ENCODE measurements at places on chromosomes 3 and 15. TPM values are rescaled to one million over a fixed set of nuclear protein-coding genes. Genes with fewer than 3 reads are reported as not detected.

DNA sequence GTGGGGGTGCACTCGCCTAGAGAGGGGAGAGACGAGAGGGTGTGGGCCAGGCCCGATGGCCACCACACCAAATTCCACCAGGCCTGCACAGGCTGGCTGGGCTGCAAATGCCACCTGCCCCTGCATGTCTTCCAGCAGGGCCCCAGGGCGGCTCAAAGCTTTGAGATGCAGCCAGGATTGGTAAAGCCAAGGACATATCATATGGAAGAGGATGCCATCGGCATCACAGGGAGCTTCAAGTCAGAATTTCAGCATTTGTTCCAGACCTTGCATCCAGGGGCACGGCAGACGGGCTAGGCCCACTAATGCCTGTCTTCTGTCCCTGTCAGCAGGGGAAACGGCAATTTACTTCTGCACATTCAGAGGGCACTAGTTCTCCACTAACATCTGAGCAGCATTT lies 97.8 kb downstream of the NUP210 start:
- no peak for DNase-seq

- DNase-seq: peak; percentile 69
Observed at GRCh38 chr15:67127965-67128364, 62.6 kb downstream of the SMAD3 start.

DNA sequence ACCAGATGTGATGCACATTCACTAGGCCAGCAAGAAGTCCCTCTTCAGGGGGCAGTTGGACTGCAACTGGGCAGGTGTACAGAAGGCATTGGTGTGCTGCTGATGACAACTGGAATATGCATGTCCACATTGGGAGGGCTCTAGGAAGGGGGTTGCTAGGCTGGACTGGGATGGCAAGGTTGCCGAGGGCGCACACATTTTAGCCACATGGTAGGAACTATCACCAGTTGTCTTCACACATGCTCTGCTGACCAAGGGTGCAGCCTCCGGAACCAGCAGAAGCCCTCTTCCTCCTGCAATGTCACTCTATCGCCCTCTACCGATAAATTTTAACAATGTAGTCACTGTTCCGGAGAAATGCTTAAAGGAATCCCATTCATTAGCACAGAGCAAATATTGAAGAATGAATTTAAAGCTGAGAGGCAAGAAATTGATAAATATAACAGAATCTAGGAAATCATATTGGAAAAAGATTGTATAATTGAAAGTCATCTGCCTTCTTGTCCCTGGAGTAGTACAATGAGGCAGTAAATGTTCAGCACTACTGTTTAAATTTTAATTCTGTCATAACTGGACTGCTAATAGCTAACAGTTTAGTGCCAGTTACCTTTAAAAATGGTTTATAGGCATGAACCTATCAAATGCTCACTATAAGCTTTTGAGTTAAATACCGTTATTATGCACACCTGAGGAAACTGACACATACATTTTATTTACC lies 22.6 kb upstream of the LYSMD4 start:
- DNase-seq: peak; percentile 83

DNA sequence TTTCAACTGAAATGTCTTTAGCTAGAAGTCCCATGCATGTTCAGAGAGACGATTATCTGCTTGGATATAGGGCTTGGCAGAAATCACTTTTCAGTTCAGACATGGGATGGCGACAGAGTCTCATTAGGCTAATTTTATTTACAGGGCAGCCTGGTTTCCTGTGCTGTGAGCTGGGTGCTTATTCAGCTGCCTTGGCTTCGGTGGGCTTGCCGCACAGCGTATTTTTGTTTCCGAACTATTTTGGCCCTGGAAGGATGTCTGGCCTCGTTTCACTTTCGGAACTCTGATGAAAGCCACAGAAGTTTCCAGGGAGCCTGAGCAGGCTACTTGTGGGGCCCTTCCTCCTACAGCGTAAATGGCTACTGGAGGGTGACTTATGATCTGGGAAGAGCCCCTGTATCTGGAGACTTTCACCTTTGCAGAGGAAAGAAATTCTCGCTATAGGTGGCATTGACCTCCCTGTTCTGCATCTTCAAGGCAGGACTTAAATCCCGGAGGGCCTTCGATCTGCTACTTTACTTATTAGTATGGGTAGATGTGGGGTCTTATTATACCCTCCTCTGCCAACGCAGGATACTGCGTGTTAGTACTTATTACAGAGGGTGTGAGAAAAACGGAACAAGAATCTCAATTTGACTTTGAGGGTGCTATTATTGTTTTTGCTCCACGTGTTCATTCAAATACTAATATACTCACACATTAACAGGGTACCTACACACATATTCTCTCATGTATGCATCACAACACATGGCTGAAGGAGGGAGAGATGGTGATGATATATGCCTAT lies 364.0 kb upstream of the RBMS3 start:
- DNase-seq: peak; percentile 76

Gene CX3CR1
- total RNA-seq: 0.21 TPM
